ENCODE measurements at places on chromosomes 7 and 10.

DNA sequence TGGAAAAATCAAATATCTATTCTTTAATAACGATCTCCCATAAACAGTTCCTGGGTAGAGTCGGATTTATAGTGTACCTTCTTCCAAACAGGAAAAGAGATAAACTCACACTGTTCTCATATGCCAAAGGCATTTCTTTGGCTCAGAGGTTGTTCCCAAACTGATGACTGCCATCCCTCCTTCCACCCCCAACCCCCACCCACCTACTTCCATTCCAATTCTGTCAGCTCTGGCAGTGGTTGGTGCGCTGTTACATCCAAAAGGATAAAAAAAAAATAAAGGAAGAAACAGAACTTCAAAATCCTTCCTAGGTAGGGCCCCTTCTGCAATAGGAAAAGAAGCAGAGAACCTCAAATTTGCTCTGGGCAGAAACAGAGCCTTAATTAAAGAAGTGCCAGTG lies 104.7 kb downstream of the DGKI start:
- DNase-seq = no peak

GRCh38 chr7:117912421-117912820 lies 39.2 kb upstream of the CTTNBP2 start:
- DNase-seq = no peak

- DNase-seq = no peak
These were observed 450.9 kb upstream of the VSTM2A start for GRCh38 chr7:54091322-54091721.

DNA sequence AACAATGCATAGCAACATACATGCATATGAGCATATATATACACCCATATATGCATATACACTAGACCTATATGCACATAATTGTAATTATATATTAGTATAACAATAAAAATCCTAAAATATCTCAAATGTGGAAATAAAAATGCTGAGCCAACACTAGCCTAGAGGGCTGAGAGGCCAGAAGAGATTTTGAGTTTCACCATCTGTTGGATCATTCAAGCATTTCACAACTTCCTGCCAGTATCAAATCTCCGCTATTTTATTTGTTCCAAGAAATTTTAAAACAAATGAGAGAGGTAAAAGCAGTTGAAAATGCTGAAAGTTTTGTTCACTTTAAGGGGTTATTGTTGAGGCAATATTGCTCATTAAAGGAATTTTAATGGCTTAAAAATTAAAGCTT lies 187.0 kb downstream of the PCDH15 start:
- DNase-seq = no peak

- DNase-seq = no peak
These were observed 131.3 kb upstream of the ZEB1 start for GRCh38 chr10:31187607-31188210.

DNA sequence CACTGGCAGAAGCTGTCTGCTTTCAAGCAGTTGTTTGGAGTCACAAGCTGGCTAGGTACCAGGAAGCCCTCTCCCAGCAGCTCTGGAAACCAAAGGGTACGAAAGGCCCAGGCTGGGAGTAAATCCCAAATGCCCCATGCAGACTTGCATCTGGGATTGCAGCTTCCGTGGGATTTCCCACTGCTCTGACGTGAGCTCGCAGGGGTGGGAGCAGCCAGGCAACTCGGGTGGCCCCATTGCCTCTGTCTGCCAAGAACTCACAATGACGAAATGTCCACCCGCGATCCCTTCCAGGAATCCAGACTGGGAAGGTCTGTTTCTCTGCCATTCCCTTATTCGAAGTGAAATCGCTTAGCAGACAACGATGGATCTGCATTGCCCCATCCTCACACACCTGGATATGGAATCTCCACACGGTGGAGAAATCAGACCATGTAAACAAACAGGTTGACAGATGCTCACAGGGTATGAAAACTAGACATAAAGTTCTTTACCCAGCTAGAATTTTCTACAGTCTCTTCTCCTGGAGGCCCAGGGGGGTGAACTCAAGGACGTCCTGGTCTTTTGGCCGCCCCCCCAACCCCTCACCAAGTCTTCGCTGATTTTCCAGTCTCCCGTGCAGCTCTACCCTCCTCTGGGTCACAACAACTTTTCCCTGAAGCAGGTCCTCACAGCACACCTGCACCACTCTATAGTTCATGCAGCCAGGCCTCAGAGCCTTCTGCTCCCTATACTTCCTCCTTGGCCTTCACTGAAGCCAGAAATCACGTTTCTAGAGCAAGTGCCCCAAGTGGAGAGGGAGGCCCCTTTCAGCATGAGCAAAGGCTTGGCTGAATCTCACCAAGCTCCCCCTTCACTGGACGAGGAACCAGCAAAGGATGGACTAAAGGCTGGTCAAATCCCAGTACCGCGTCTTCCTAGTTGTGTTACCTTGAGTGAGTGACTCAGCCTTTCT lies 20.0 kb downstream of the SH3PXD2A start:
- DNase-seq = no peak

DNA sequence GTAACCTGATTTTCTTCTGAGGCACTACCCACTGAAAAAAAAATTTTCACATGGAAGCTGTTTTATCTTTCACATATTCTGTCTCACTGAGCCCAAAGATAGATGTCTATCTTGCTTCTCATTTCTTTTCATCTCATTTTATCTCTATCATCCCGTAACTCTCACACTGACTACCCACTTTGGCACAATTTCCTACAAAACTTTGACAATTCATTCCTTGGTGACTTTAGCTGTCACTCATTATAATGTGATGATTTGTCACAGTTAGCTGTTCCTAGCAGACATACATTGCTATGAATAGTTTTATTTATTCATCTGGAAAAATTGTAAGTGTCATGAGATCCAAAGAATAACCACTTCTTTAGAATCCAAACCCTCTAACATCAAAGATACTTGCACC lies 589.9 kb upstream of the TEX47 start:
- no peak for DNase-seq

DNA sequence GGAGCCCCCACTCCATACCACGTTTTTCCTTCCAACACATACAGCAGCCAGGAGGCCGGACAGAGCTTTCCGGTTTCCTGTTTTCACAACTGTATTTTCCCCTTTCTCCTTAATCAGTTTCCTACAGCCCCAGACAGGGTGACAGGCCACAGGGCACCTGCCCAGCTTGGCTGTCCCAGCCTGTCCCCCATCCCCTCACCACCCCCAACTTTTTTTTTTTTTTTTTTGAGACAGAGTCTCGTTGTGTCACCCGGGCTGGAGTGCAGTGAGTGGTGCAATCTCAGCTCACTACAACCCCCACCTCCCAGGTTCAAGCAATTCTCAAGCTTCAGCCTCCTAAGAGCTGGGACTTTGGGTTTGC lies 10.3 kb upstream of the HSPB1 start:
- DNase-seq = no peak

DNA sequence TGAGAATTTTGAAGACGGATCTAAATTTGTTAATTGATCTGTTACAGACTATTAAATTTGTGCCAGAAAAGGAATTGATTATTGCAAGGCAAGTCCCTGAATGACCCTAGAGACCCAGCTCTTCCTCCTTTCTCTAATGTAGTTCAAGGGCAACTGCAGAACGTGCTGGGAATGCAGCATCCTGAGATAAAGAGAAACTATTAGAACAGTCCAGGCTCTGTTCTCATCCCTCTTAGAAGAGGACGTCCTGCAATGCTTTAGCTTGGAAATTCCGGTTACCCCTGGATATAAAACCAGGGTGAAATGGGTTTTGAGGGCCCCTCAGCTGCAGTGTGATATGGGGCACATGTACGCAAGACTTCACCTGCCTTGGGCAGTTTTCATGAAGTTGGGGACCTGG lies 67.3 kb downstream of the PTN start:
- DNase-seq = no peak

DNA sequence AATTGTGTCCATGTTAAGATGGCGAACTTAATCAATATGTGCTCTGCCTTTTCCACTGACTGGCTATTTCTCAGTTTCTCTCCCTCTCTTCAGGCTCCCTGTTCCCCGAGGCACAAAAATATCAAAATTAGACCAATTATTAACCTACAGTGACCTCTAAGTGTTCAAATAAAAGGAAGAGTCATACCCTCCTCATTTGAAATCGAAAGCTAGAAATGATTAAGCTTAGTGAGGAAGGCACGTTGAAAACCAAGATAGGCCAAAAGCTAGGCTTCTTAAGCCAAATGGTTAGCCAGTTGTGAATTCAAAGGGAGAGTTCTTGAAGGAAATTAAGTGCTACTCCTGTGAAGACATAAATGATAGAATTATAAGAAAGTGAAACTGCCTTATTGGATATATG lies 81.1 kb upstream of the MBL2 start:
- DNase-seq = no peak

GRCh38 chr10:113099431-113100183 lies 149.6 kb downstream of the TCF7L2 start:
- DNase-seq = no peak

- DNase-seq = no peak
These were observed 103.0 kb upstream of the KLF6 start for GRCh38 chr10:3887885-3888476.

DNA sequence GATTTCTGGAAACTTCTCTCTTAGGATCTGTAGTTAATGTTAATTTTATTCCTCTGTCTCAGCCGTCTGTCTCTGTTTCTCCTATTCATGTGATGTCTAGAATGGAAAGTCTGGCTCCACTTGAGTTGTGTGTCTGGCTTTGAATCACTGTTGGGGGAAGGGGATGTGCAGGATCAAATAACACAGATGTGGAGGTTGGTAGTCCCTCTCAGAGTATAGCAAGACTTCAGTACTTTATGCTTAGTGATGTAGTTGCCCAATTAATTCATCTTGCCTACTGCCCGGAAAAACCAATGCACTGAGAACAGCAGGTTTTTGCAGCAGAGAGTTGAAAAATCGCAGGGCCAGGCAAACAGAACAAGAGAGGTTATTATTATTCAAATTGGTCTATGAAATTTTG lies 79.2 kb downstream of the PHTF2 start:
- DNase-seq = no peak

DNA sequence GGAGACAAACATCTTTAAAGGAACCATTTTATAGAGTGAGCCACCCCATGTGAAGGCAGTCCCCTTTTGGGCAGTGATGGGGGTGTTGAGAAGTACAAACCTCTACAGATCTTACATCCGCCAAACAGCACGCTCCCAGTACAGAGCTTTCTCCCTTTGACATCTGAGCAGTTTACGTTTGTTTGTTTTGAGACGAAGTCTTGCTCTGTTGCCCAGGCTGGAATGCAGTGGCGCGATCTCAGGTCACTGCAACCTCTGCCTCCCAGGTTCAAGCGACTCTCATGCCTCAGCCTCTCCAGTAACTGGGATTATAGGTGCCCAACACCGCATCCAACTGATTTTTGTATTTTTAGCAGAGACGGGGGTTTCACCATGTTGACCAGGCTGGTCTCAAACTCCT lies 128.9 kb downstream of the CCDC3 start:
- DNase-seq = no peak

GRCh38 chr10:118054383-118054782 lies 7.6 kb upstream of the RAB11FIP2 start:
- no peak for DNase-seq
